Dermis blood vessel endothelial cell (primary cell): ENCODE measurements at places on chromosomes 12 and 14. TPM values are rescaled to one million over a fixed set of nuclear protein-coding genes. Genes with fewer than 3 reads are reported as not detected.

DNA sequence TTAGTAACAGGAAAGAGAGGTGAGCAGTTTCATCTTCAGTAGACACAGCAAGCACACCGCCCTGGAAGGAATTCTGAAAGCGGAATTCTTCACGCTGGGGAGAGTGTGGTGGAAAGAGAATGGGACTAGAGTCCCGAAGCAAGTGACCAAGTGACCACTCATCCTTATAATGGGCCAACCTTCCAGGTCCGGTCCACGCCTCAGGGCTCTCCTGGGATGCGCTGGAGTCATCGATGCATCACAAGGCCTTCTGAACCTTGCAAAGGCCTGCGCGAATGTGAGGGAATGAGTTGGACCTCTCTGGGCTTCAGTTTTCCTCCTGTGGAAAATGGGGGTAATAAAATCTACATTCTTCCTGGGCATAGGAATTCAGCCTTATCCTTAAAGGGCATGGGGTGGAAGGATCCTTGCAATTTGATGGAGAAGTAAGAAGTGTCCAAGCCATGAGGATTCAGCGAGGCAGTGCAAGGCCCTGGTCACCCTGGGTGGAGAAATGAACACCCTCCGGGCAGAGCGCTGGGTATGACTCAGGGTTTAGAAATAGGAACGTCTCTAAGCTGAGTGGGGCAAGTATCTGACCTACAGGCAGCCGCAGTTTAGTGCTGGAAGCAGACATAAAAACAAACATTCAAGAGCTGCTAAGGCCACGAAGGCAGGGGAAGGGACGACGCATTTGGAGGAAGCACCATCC lies 97.7 kb downstream of the SETD3 start:
- DNase-seq, result no peak

DNA sequence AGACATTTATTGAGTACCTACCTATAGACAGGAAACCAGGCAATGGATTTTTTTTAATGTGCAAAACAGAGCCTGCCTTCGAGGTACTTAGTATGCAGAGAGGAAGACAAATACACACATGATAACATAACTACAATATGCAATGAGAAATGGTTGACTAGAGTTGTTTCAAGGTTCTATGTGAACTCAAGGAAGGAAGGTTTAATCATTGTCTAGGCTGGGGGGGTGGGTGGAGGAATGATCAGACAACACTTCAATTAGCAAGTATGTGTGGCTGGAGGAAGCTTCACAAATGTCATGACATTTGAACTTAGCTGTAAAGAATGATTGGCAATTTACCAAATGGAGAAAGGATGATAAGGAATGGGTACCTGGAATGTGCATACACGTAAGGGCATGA lies 985.3 kb downstream of the FLRT2 start:
- DNase-seq, result no peak

GRCh38 chr12:16509411-16509810 lies 96.6 kb downstream of the LMO3 start:
- DNase-seq, result no peak

DNA sequence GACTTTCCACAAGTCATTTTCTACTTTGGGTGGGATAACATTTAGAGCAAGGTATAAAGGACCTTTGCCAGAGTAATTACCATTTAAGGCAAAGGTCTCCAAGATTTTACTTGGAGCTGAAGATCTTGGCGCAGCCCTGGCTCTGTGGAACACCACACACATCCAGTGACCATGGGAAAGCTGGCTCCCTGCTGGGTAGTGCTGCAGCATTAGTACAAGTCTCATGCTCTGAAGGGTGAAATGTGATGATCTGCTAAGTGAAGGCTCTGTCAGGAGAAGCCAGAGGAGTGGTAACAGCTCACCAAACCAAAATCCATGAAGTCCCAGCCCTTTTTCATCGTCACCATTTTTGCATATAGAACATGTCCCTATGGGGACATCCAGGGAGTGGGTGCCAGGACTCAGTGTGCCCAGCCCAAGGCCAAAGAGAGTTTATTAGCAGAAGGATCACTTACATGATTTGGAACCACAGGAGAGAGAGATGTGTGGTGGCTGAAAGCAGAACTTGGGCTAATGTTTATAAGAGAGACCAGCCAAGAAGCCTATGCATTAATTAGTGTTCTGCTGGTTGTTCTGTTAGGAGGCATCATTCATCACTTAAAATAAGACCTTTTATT lies 110.7 kb downstream of the SLC38A6 start:
- no peak for DNase-seq

- DNase-seq, result no peak
Observed at GRCh38 chr14:24095271-24096068, 1.4 kb downstream of the PCK2 start.

- peak; percentile 79 for DNase-seq
Observed at GRCh38 chr12:25970082-25970481, 11.6 kb downstream of the RASSF8 start.

GRCh38 chr12:72974954-72975555 lies 702.9 kb downstream of the TRHDE start:
- DNase-seq, result no peak

GRCh38 chr14:76654573-76655108 lies 106.6 kb upstream of the VASH1 start:
- no peak for DNase-seq

- no peak for DNase-seq
Observed at GRCh38 chr12:86950043-86950442, 693.9 kb upstream of the MGAT4C start.

DNA sequence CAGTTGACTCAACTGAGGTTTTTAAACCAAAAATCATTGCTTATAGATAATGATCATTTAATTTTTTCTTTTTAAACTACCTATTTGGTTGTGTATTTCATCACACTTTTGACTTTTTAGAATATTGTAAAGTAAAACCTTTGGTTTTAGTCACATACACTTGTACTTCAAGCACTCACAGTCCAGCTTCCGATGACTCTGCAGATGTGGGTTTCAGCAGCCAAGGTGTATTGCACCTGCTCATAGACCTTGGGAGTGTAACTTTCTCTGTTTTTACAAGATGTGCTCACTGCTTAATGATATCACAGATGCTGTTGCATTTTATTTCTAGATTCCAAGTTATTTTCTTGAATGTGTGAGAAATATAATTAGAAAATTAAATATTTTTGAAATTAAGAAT lies 188.3 kb upstream of the SLC38A2 start:
- no peak for DNase-seq

DNA sequence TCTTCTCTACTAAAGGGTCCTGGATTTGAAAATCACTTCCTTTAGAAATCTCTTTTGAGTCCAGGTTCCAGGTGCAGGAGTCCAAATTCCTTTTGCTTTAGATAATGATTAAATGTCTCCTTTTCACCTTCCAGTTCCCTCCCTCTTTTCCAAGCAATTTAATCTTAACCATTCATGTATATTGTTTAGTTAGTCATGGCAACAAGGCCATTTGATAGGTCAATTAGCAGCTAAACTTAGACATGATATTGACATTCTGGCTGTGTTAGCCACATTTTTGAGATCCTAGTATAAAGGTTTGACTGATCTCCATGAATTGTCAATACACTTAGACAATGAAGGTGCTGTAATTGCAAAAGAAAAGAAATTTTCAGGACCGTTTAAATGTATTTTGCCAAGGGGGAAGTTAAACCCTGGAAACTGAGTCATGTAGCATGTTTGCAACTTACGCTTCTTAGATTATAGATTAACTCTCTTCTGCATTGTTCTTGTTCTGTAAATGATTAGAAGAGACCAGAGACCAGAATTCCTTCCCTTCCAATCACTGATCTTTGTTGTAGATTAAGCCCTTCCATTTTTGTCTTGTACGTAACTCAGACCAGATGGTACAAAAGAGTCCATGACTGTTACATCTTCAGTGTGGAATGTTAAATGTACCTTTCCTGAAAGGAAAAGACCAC lies 12.4 kb upstream of the C12orf75 start:
- DNase-seq, result no peak

CDCA3 gene
- 5.6 and 24.0 TPM in 2 replicates for total RNA-seq
